ENCODE measurements at places on chromosomes 12 and 14.

GRCh38 chr12:103639983-103640382, 52.9 kb downstream of the STAB2 start:
- DNase-seq = no peak

- DNase-seq = no peak
These were observed 501.5 kb upstream of the USP15 start for GRCh38 chr12:61758661-61759060.

DNA sequence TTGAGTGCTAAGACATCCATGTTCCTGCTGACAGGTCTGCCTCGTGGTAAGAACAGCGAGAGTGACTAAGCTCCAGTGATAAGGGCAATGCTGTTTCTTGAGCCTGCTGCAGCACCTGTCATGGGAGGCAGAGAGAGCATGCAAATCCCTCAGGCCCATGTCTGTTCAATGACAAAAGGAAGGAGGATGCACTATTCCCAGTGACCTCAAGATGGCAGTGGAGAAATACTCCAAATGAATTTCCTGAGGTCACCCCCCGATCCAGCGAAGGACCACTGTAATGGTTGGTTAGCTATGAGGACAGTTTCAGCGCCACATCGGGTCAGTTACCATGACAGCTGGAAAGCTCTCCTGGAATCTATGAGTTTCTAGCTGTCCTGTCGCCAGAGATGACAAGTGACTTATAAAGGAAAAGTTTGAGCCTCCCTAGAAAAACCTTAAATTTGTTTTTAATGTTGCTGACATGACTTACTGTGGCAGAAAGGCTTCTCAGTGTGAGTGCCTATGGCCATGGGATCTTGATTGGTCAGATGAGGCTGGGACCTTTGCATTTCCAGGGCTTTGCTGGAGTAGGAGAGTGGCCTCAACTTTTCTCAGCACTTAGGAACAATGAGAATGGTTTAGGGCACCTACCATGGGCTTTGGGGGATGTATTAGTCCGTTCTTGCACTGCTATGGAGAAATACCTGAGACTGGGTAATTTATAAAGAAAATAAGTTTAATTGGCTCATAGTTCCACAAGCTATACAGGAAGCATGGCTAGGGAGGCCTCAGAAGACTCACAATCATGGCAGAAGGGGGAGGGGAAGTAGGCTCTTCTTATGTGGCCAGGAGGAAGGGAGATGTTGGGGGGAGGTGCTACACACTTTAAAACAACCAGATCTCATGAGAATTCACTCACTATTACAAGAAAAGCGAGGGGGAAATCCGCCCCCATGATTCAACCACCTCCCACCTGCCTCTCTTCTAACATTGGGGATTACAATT, 88.0 kb upstream of the TMEM260 start:
- no peak for DNase-seq

- no peak for DNase-seq
These were observed 181.6 kb downstream of the CALM1 start for GRCh38 chr14:90578283-90578985.

DNA sequence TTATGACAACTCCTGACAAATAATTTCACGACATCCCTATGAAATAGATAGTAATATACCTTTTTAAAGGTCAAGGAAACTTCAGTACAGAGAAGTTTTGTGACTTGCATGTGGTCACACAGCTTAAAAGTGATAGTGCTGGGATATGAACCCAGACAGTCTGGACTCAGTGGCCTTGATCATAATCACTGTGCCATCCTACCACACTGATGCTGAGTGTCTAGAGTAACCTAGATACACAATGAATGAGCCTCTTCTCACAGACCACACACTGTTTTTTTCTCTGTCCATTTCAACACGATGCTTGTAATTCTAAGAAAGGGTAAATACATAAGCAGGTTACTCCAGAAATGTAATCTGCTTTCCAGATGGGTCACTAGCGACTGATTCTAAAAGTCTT, 88.2 kb downstream of the SYNE2 start:
- no peak for DNase-seq

DNA sequence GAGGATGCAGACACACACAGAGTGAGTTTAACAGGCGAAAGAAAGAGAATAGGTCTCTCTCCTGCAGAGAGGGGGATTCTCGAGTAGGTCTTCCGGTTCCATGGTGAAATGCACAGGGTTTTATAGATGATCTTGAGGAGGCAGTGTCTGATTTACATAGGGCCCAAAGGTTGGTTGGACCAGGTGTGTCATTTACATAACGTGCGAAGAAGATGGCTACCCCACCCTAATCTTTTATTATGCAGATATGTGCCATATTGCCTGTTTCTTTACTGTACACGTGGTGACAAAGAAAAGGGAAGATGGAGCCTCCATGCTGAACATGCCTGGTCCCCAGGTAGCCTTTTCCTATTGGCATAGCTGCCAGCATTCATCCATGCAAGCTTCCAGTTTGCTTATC, 219.8 kb downstream of the CRADD start:
- no peak for DNase-seq

GRCh38 chr12:27383429-27384260, 51.0 kb downstream of the BMAL2 start:
- no peak for DNase-seq

DNA sequence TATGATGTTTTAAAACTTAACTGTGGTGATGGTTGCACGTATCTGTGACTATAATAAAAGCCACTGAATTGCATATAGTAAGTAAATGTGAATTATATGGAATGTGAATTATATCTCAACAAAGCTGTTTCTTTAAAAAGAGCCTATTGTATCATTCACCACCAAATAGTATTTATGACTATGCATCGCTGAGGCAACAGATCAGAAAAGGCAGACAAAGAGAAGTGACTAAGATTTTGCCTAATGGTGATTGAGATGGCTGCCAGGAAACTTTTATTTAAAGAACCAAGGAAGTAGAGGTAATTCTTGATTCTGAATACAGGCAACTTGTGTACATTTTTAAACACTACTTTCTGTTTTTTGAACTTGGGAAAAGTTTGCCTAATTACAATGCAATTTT, 31.7 kb downstream of the DHRS7 start:
- no peak for DNase-seq

DNA sequence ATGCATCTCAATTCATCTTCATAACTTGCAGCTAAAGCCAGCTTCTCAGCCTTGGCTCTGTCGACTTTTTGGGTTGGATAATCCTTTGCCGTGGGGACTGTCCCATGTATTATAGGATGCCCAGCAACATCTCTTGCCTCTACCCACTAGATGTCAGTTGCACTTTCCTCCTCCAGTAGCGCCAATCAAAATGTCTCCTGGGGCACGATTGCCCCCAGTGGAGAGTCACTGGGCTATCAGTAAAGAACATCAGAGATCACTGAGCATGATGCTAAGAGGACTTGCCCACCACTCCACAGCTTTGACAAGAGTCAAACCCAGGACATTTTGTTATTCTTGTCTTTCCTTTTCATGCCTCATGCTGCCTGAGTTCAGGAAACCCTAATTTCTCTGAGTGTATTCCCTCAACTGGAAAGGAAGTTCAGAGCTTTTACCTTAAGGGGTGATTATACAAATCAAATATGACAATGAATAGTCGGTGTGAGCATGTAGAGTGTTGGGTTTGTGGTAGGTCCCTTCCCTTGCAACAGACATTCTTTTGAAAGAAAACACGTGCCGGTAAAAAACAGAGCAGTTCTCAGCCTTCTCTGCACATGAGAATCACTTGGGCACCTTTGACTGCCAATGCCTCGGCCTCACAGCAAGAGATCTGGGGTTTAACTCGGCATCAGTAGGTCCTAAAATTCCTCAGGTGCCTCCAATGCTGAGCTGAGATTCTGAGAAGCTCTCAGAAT, 980.6 kb downstream of the VRK1 start:
- no peak for DNase-seq

- DNase-seq = no peak
These were observed 239.2 kb downstream of the NUAK1 start for GRCh38 chr12:105899589-105899988.

GRCh38 chr14:96096639-96097610, 57.8 kb downstream of the C14orf132 start:
- no peak for DNase-seq

GRCh38 chr12:107042801-107043200, 50.5 kb downstream of the CRY1 start:
- DNase-seq = no peak

DNA sequence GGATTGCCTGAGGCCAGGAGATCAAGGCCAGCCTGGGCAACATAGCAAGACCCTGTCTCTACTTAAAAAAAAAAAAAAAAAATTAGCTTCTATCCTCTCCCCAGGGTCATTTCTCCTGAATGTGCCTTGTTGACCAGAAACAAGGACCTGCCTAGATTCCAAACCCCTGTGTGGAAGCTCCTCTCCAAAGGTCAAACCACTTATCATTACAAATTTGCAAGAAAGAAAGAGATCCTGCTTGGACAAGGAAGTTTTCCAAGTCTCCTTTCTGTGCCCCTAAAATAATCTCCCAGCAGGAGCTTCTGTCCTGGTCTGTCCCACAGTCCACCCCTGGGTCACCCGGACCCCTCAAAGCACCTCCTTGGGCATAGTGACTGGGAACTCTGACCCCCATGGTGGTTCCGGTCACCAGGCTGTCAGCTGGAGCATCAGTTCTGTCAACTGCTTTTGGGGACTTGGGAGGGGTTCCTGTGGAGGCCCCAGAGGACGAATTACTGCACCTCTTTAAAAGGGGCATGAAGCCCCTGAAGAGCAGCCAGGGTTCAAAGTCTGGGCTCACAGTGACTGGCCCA, 38.4 kb downstream of the ACTN1 start:
- DNase-seq = no peak

GRCh38 chr14:31261859-31262731, 54.5 kb upstream of the HECTD1 start:
- no peak for DNase-seq

GRCh38 chr12:38386205-38386985, 69.8 kb downstream of the ALG10B start:
- DNase-seq = no peak

GRCh38 chr12:31325524-31325875, 450 bp downstream of the SINHCAF start:
- no peak for DNase-seq

- DNase-seq = no peak
These were observed 15.8 kb upstream of the DTX1 start for GRCh38 chr12:113040722-113041171.

GRCh38 chr12:61993734-61994345, 266.4 kb upstream of the USP15 start:
- no peak for DNase-seq

- DNase-seq = no peak
These were observed 24.7 kb downstream of the TRMT5 start for GRCh38 chr14:60956202-60956601.

DNA sequence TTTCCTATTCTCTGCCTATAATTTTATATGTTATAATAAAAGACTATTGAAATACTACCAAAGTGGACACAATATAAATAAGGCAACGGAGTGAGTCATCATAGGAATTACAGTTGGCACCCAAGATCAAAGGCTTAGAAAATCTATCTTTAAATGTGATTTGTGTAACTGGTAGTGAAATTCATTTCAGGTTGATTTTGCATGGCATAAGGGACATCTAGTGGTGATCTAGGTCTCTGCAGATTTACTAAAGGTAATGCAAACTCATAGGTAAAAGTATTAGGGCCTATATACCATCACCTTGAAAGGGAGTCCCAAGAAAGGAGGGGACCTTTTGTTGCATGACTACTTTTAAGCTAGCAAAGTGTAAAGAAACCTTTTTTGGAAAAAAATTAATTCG, 527.2 kb downstream of the NRXN3 start:
- DNase-seq = no peak

DNA sequence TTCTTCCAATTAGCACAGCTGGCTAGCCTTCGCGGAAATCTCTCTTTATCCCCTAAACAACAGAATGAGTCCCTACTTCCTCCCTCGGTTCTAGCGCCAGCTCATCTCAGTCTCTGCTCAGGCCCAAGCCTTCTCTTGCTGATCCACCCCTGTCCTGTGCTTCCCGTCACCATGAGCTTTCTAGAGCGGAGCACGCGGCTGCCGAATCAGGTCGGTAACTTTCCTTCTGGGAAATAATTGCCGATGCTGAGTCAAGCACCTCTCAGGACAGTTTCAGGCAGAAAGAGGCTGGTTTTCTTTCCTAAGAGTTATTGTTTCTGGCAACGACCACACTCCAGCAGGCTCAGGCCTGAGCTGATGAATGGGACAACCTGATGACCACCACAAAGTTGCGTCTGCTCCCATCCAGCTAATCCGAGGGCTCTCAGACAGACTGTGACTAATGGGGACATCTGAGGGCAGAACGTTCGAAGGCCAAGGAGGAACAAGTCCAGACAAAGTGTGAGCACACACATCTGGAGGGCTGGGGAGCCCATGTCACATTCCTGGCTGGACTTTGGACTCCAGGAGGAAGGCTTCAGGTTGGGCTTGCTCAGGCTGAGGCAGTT, 13.6 kb upstream of the GPR68 start:
- no peak for DNase-seq

- DNase-seq = no peak
These were observed 131.8 kb downstream of the ERC1 start for GRCh38 chr12:1122786-1123185.

DNA sequence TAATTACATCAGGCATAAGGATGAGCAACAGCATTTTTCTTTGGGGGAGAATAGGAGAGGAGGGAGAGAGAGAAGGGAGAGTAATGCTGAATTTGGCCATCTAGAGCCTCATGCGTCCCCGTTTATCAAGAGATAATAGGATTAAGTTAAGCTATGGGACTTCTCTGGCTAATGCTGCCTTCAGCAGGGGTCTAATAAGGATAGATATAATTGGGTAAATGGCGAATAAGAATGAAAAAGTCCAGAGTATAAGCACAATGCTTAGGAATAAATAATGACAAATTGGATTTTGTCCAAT, 470.0 kb downstream of the EGLN3 start:
- DNase-seq = no peak

GRCh38 chr12:124125203-124125871, 152.3 kb downstream of the ZNF664 start:
- DNase-seq = no peak

DNA sequence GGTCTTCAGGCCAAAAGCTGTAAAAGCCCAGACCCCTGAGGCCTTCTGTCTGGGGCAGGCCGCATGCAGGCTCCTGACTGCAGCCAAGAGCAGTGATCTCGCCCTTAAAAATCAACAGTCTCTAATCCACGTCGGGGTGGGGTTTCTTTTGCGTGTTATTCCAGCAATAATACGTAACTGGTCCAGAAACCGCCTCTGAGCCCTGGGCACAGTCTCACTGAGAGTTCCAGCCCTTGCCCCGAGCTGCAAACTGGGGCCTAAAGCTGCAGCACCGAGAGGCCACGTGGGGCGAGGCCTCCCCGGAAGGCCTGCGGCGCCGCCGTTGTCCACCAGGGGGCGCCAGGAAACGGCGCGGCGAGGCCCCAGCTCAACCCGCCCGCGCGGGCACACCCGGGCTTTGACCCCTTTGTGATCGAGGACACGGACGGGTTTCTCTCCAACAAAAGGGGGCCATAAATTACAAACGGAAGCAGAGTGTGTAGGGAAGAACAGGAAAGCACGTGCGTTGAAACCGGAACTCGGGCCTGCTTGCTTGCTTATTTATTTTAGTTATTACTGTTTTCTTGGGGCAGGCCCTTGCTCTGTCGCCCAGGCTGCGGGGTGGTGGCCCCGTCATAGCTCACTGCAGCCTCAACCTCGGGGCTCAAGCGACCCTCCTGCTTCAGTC, 87.2 kb downstream of the NINJ2 start:
- no peak for DNase-seq
